ENCODE measurements at places on chromosomes 4 and X. TPM values are rescaled to one million over a fixed set of nuclear protein-coding genes. Genes with fewer than 3 reads are reported as not detected.

Gene RTL9
- 0.23 TPM for total RNA-seq

Gene CXCL11
- not detected for total RNA-seq

Gene NPY2R
- total RNA-seq: not detected

Gene SASH3
- total RNA-seq: not detected

Gene TMEM271
- total RNA-seq: not detected

Gene GLOD5
- not detected for total RNA-seq

Gene MBTPS2
- total RNA-seq: 7.6 TPM

Gene RAB9B
- 0.34 TPM for total RNA-seq

Gene PABPC1L2A
- total RNA-seq: not detected

Gene PIR
- total RNA-seq: 46.6 TPM

Gene DDX53
- total RNA-seq: not detected

Gene GPC3
- not detected for total RNA-seq

Gene SLC38A5
- total RNA-seq: not detected

Gene LUZP4
- not detected for total RNA-seq

Gene CD38
- total RNA-seq: 0.08 TPM

Gene CFP
- total RNA-seq: 0.58 TPM

Gene COX7B2
- total RNA-seq: 5.8 TPM

Gene SOD3
- 22.3 TPM for total RNA-seq

Gene ODAM
- total RNA-seq: not detected

Gene STIM2
- 28.0 TPM for total RNA-seq

Gene ETDA
- not detected for total RNA-seq

Gene CDS1
- total RNA-seq: 0.68 TPM

Gene SMIM10
- total RNA-seq: not detected

Gene ARHGEF6
- total RNA-seq: 6.8 TPM

Gene RASGEF1B
- 0.13 TPM for total RNA-seq

Gene BMPR1B
- total RNA-seq: 0.98 TPM

Gene HCFC1
- total RNA-seq: 81.3 TPM

Gene NALF2
- total RNA-seq: 0.27 TPM

Gene PF4V1
- total RNA-seq: not detected

All from A375 (cell line).